ENCODE measurements at places on chromosomes 7 and 10.

DNA sequence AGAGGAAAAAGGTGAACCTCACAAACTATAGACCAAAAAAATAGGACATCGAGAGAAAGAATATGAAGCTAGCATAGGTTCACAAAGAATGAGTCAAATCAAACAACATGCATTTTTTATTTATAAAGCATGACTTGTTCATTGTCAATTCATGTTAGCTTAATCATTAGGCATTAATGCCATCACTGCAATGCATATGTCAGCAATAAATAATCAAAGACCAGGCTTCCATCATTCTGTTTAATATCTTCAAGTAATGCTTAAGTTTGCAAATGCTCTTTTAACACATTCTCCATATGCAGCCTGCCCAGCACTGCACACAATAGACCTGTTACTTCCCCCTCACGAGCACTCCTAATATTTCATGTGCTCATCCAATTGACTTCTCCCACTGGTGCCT, 8.9 kb upstream of the MAGI2 start:
- no peak for DNase-seq

DNA sequence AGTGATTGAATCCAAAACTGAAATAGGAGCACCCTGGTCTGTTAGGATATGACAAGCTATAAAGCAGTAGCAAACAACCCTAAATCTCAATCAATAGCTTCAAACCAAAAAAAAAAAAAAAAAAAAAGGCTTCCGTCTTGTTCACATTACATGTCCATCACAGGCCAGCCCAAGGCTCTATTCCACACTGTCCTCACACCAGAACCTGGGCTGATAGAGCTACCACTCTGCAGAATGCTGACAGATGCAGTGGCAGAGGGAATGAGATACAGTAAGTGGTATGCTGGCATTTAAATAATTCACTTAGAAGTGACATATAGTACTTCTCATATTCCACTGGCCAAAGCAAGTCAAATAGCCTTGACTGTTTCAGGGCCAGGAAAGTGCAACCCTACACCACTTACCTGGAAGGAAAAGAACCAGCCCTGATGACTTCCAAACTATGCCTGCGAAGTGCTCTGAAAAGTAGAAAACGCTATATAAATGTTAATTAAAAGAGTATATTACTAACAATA, 5.8 kb downstream of the CDCA7L start:
- no peak for DNase-seq

- DNase-seq, result no peak
Observed at GRCh38 chr10:11270858-11271179, 253.1 kb downstream of the CELF2 start.

GRCh38 chr7:112427984-112428383, 22.3 kb upstream of the IFRD1 start:
- no peak for DNase-seq

DNA sequence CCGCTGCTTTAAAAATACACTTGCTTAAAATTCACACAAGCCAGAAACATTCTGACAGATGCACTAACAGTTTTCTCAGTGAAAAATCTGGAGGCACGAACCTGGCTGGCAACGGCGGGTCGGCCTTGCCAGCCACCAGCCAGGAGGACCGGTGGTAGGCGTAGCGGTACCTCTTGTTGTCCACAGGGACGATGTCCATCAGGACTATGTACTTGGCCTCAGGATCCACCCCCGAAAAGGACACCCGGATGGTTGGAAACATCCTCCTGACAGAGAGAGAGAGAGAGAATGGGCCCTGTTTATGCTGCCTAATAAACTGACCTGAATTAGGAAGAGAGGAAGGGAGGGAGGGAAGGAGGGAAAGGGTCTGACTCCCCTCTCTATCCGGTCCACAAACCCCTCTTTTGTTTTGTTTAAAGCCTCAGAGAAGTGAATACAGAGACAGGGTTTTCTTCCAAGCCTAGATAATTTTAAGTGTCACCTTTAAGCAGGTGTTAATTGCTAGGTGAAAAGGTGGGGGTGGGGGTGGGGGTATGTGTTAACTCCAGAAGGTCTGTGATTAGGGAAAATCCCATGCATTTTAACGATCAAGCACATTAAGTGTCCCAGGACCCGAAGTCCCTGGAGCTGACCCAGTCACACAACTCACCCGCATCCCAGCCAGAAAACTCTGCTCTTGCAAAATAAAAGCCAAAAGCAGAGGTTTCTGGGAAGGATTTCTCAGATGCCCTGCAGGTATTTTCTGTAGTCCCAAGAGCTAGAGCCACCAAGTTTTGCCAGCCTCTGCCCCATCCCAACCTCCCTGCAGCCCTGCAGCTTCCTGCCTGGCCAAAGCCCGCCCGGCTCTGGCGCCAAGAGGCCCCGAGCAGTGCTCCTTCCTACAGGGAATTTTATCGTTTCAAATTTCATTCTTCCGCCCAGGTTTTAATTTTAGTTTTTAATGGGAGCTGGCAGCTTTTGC, 5.0 kb downstream of the TBX20 start:
- DNase-seq, result no peak

GRCh38 chr10:30834651-30835050, 197.0 kb downstream of the ZNF438 start:
- no peak for DNase-seq

GRCh38 chr10:30573721-30574431, 55.7 kb downstream of the LYZL2 start:
- DNase-seq, result no peak

GRCh38 chr7:7653593-7654187, 13.1 kb downstream of the UMAD1 start:
- DNase-seq, result no peak

DNA sequence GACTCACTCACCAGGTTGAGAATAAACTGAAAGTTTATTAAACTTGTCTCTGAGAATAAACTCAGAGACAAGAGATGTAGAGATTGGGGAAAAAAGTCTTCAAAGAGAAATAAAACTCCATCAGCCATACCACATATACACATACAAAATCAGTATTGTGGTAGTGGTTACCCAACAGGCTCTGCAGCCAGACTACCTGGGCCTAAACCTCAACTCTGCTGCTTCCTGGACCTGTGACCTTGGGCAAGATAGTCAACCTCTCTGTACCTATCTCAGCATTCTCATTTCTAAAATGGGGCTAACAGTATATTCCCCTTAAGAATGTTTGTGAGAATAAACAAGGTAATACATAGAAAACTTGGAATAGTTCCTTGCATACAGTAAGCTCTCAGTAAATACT, 15.3 kb downstream of the TPK1 start:
- DNase-seq, result no peak

GRCh38 chr10:27535317-27535716, 31.2 kb downstream of the RAB18 start:
- no peak for DNase-seq

GRCh38 chr7:44565097-44565794, 8.5 kb downstream of the DDX56 start:
- peak; percentile 24 for DNase-seq
